ENCODE measurements at places on chromosomes 5 and 9.

- DNase-seq: no peak
Measured at GRCh38 chr9:4138180-4138579, 161.7 kb downstream of the GLIS3 start.

DNA sequence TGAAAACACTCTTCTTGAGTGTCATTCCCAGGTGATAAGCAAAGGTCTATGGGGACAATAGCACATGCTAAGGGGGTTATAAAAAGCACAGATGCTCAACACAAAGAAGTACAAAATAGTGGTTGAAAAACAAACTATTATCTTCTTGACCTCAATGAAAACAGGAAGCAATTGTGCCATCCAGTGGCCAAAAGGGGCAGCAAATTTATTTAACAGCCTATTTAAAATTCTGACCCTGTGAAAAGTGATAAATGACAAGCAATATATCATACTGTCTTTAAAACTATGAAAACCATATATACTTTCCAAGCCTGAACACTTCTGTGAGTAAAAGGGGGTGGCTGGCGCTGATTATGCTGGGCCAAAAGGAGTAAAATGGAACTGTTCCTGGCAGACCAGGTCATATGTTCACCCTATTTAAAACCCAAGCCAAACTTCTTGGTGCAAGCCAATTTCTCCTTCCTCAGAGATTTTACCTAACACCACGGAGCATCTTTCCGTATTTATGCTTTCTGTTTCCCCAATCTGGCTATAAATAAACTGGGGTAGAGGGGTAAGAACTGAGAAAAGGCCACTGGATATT is 29.7 kb downstream of the TEX10 start:
- peak; percentile 65 for DNase-seq

- DNase-seq: no peak
Measured at GRCh38 chr5:86411596-86411995, 206.1 kb upstream of the COX7C start.

DNA sequence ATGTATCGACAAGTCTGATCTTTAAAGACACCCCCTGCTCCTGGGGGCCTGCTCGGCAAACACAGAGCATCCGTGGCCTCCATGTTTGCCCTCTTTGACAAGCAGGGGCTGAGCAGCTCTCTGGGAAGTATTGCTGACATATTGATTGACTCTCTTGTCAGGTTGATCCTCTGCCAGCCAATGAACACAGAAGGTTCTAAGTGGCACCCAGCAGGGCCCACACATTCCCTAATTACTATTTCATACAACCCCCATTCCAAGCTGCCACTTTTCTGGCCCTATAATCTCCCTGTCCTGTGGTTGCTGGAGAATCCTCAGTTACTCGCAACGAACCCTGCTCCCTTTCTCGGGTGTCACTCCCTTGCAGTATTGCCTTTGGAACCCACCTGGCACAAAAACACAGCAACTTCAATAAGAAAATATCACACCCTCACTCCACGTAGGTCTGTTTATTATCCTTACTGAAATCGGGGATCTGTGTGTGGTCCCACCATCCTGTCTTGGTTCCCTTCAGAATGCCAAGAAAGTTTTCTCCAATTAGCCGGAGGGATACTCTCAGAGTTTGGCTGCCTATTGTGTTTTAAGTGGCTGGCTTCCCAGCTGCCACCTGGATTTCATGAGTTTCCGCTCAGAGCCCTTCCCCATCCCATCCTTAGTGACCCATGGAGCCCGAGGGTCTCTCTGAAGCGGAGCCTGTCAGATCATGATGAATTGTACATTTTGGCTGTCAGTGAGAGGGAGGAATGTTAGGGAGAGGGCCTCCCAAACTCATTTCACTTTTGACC is 249.0 kb upstream of the WWC1 start:
- no peak for DNase-seq

GRCh38 chr9:125888211-125888610 is 141.0 kb downstream of the PBX3 start:
- no peak for DNase-seq

GRCh38 chr9:88996046-88996920 is 5.0 kb downstream of the S1PR3 start:
- no peak for DNase-seq
